ENCODE measurements at places on chromosomes 3 and 15. TPM values are rescaled to one million over a fixed set of nuclear protein-coding genes. Genes with fewer than 3 reads are reported as not detected.

ANKUB1 gene
- not detected for total RNA-seq

CFAP92 gene
- total RNA-seq = not detected

ESYT3 gene
- 0.54 TPM for total RNA-seq

FGD5 gene
- total RNA-seq = not detected

PRSS50 gene
- total RNA-seq = not detected

MINAR1 gene
- total RNA-seq = 0.56 TPM

All from A549 treated with ZK216348 at 1 μM for 4 hours (cell line).